ENCODE measurements at places on chromosomes 4 and X.

GRCh38 chr4:185542626-185543315, 7.5 kb upstream of the PDLIM3 start:
- DNase-seq = peak; percentile 80

- peak; percentile 51 for DNase-seq
These were observed 43.9 kb downstream of the C4orf50 start for GRCh38 chr4:5974321-5974720.

DNA sequence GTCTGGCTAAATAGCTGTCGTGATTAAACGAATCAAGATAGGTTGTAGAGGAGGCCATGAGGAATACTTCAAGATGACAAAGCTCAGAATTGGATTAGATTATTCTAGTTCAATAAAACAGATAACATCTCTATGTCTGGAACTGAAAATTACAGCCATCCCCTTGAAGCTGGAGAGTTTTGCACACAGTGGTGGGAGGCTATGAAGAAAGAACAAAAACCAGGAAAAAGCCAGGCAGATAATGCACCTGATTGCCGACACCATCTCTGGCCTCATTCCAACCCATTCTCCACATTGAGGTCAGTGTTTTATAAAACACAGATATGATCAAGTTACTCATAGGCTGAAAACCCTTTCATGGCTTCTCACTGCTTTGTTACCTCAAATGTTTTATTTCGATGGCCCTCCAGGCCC, 188.3 kb downstream of the RASL11B start:
- DNase-seq = no peak

DNA sequence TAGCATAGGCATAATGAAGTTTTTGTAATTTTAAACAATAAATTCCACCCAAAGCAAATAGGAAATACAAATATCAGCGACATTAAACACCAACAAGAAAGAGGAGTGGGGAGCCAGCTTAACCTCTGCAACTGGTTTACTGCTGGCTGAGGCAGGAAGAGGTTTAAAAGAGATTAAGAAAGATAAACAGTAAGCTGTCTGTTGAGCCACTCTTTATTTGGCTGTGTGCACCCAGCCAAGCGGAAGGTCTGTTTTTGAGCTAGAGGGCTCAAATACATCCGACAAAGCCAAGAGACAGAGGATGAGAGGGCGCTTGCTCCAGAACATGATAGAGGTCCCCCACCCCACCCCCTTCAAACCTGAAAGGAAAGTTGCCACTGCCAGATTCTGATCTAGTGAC, 191.4 kb downstream of the MGST2 start:
- DNase-seq = no peak

DNA sequence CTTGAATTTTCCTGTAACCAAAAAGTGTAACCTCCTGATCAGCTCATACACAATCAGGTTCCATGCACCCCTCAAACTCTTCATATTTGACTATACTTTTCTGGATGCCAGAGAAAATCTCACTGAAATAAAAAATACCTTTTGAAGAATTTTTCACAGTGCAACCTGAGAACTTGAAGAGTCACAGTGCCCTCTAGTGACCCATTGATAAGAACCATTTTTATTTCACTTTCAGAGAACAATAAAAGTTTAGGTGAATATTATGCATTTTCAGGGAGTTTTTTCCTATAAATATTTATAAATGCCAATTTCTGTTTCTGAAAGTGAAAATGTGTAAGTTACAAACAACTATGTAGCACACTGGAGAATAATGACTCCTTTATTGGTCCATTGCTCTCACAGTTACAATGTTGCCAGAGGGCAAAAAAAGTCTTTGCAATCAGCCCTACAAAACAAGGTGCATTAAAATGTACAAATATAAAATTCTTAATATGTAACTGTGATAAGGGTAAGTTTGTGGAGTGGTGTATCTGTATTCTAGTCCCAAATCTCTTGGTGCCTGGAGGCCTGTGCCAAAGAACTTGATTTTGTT, 153.6 kb upstream of the INTU start:
- DNase-seq = no peak

All from cardiac septum (tissue), 1 donor.